Muscle of arm (tissue), 14 donors: ENCODE measurements at places on chromosomes 7 and 10.

- peak; percentile 61 for DNase-seq
Measured at GRCh38 chr7:1432411-1433082, 26.7 kb downstream of the MICALL2 start.

DNA sequence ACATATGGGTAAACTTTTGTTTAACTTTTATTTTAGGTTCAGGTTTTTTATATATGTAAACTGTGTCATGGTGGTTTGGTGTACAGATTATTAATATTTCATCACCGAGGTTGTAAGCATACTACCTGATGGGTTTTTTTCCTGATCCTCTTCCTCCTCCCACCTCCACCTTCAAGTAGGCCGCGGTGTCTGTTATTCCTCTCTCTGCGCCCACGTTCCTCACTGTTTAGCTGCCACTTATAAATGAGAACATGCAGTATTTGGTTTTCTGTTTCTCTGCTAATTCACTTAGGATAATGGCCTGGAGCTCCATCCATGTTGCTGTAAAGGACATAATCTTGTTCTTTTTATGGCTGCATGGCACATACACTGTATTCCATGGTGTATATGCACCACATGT is 1000.0 kb upstream of the CELF2 start:
- no peak for DNase-seq

DNA sequence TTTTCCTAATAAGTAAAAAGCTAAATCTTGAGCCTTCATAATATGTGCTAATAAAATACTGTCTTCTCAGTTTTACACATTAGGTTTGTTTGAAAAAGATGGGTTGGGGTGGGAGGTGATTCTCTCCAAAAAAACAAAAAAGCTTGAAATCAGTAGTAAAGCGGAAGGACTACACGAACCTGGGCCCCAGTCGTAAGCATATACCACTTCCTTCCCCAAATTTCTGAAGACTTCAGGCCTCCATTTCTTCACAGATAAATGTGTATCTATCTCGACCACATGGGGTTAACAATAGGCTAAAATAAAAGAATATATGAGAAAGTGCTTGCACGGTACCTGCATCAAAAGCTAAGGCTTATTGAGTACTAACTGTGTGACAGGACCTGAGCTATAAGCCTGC is 51.6 kb upstream of the PAX2 start:
- no peak for DNase-seq

GRCh38 chr10:7007600-7008190 is 403.1 kb downstream of the SFMBT2 start:
- no peak for DNase-seq

DNA sequence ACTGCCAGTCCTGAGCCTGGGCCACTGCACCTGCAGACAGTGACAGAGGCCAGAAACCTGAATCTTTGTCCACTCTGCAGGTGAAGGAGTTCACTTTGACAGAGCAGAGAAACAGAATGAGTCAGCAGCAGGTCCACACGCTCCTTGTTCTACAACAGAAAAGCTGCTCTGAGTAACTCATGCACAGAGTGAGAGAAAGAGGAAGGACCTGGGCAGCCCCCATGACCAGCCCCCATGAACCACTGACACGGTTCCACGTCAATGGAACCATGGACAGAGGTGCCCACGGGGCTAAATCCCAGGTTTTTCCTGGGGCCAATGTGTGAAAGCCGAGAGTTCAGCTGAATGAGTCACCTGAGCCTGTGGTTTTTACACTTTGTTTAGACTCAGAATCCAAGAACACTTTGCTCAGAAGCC is 40.8 kb upstream of the CTBP2 start:
- DNase-seq: no peak

GRCh38 chr7:111780527-111780926 is 218.2 kb upstream of the IMMP2L start:
- DNase-seq: no peak

GRCh38 chr7:73799282-73800141 is 29.4 kb upstream of the CLDN3 start:
- no peak for DNase-seq

DNA sequence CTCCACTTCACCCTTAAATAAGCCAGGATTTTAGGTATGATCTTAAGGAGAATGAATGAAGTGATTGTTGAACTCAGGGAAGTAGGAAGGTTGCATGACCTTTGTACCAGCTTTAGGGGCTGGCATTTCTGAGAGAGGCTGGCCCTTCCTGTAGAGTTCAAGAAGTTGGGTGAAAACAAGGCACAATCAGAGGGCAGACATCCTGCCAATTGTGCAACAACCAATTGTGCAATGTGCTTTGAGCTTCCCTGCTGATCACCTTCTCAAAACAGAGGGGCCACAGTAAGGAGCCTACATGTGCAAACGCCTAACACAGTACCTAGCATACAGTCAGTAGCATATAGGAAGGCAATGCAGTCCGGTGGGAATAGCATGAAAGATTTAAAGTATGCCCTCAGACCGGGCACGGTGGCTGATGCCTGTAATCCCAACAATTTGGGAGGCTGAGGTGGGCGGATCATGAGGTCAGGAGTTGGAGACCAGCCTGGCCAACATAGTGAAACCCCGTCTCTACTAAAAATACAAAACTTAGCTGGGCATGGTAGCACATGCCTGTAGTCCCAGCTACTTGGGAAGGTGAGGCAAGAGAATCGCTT is 5.4 kb downstream of the CPVL start:
- no peak for DNase-seq

- no peak for DNase-seq
Measured at GRCh38 chr7:20562461-20562860, 53.0 kb upstream of the ABCB5 start.

DNA sequence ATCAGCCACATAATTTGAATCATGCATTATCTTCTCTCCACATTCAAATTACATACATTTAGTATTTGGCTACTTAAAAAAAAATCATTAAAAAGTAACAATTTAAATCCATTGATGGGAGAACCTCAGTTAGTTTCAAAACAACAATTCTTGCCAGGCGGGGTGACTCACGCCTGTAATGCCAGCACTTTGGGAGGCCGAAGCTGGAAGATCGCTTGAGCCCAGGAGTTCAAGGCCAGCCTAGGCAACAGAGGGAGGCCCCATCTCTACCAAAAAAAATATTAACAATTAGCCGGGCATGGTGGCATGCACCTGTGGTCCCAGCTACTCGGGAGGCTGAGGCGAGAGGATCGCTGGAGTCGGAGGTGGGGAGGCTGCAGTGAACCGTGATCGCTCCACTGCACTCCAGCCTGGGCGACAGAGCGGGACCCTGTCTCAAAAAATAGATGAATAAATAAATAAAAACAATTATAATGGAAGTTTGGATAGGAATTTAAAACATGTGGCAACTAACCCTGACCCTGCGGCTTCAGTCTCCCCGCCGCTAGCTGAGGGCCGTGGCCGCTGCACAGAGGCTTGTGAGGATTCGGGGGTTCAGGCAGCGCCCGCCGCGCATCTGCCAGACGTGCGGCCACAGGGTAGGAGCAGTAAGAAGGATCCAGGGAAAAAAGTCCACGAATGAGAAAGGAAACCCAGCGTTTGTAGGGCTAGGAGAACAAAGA is 1.1 kb upstream of the CSGALNACT2 start:
- DNase-seq: no peak

DNA sequence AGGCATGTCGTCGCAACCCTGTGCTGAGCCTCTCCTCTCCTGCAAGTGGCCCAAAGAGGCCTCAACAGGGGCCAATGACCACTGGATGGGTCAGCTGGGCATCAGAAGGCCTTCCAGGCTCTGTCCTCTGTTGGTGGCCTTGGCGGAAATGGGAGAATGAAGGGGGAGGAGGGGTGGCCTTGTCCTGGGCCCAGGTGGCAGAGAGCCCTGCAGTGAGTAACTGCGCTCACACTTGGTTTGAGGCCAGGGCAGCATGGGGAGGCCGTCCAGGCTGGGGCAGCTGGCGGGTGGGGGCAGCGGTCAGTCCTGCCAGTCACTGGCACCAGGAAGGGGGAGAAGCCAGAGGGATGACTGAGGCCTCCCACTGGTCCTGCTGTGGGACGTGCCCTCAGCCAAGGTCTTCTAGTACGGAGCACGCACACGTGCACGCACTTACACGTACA is 59.8 kb downstream of the LHPP start:
- no peak for DNase-seq

- no peak for DNase-seq
Measured at GRCh38 chr10:78535716-78536218, 502.1 kb downstream of the RPS24 start.

DNA sequence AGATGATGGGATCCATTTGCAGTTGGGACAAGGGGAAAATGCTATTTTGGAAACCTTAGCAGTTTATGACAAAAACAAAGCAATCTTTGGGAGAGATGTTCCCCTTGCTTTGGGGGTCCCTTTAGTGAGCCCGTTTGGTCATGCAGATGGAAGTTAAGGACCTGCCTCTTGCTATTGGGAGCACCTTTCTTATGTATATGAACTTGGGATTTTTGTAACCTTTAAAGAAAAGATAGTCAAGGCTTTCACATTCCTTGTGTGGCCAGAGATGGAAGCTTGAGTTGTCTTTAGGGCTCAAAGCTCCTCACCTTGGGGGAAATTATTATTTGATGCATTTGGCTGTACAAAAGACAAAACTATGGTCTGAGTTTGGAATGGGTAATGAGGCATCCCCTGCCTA is 179.0 kb upstream of the PLPP4 start:
- no peak for DNase-seq

GRCh38 chr7:101729241-101729883 is 88.1 kb upstream of the CUX1 start:
- DNase-seq: no peak

DNA sequence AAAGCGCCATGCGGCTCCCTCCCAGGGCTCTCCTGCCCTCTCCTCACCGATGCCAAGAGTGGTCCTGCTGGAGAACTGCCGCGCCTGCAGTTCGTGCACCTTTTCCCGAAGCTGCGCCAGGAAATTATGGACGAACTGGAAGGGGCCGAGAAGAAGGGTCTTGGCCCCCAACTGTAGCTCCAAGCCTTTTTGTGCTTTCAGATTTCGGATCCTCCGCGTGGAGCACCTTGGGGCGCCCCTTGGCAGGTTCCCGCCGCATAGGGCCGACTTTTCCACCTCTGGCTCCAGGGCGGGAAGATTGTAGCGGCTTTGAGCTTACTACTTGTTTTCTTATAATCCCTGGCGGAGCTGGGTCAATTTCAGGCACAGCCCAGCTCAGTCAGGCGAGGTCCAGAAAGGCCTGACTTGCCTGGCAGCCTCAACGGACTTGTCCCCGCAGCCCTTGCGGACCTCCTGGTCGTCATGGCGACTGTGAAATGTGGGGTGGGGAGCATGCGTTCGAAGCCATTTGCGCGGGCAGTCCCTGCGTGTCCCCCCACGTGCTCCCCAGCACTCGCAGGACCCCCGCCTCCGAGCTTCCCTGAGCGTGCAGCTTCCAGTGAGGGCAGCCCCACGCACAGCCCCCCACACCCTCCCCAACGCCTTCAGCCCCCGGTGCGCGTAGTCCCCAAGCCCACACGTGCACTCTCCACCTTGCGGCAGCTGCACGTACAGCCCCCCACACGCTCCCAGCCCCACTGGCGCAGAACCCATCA is 129.9 kb downstream of the KBTBD2 start:
- DNase-seq: no peak

- DNase-seq: no peak
Measured at GRCh38 chr7:134766779-134767519, 12.5 kb upstream of the CALD1 start.

- DNase-seq: no peak
Measured at GRCh38 chr10:124359336-124359832, 59.3 kb downstream of the OAT start.

GRCh38 chr7:88492153-88492552 is 185.5 kb upstream of the STEAP4 start:
- no peak for DNase-seq

GRCh38 chr7:130242198-130243014 is 24.3 kb upstream of the CPA2 start:
- DNase-seq: no peak

GRCh38 chr10:82463614-82464013 is 588.6 kb downstream of the NRG3 start:
- DNase-seq: no peak

DNA sequence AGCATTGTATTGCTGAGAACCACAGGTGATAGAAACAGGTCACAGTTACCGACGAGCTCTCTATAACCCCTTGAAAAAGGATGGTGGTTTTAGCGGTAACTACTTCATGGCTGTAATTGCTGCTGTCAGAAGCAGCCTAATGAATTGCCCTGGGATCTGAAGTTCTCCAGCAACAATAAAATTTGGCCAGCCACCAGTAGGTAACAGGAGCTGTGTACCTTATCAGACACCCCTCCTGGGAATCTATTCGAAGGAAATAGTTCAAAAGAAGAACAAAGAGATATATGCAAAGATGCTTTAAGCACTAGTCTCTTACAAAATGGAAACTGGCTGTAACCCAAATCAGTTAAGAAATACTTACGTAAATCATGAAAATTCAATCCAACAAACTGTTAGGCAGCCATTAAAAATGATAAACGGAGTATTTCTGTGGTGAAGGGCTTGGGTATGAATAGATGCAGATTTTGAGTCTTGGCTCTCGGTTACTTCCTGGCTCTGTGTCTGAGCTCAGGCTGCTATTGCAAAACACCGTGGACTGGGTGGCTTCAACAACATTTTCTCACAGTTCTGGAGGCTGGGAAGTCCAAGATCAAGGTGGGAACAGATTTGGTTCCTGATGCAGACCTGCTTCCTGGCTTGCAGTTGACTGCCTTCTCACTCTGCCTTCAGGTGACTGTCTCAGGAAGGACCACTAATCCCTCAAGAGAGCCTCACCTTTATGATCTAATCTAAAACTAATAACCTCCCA is 1.6 kb downstream of the MSRB2 start:
- no peak for DNase-seq

DNA sequence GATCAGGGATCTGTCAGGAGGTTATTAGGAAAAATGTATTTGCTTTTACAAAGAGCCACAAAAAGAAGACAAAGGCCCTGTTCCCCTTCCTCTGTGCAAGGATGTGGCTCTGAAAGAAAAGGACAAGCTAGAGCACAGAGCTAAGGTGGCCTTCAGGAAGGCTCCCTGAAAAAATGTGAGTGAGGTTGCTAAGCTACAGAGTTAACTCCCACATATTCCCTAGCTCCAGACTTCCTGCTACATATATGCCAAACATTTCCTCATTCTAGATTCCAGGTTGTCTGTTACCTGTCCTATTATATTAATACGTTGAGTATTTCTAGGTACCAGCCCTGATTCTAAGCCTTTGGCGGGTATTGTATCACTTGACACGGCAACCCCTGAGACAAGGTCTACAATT is 369.0 kb downstream of the PARD3 start:
- DNase-seq: no peak

GRCh38 chr7:115135146-115135545 is 213.3 kb downstream of the MDFIC start:
- no peak for DNase-seq

- DNase-seq: peak; percentile 56
Measured at GRCh38 chr10:112953174-112954159, 3.4 kb downstream of the TCF7L2 start.

DNA sequence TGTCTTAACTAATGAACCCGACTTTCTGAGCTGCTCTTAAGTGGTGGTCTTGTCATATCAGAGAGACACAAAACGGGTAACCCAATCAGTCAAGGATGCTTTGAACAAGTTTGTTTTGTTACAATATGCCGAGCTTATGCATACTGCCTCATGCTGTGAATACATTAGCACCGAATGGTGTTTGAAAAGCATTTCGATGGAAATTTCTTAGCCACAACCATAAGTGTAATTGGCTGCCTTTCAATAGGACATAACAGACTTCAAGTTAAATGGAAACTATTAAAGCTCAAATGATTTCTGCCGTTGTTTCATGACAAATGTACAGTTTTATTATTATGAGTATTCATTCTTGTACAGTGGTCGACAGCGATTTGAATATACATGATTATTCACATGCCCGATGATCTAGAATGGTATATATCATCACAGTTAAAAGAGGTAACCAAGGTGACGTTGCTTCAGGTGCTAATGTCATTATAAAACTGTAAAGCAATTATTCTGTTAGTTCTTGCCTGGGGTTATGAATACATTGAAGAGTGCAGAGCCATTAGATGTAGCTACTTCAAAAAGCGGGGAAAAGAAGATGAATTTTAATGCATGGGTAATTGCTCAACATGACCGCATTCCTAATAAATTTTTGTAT is 118.8 kb downstream of the EBF3 start:
- DNase-seq: no peak
